Endodermal cell (in vitro differentiated cells): ENCODE measurements at places on chromosomes 7 and 10.

DNA sequence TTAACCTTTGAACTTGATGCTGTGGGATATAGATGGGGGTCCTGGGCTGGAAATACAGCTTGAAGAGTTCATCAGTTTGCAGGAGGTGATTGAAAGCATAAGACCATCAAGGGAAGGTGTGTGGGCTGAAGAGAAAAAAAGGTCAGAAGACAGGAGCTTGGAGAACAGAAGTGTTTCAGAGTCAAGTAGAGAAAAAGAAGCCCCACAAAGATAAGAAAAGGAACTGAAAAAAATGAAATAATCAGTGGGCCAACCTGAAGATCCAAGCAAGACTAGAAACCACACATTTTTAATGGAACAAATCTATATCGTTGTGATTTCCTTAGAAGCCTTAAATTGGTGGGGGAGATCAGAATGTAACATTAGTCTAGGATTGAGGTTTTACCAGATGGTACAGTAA, 22.5 kb downstream of the ZEB1 start:
- DNase-seq: no peak

DNA sequence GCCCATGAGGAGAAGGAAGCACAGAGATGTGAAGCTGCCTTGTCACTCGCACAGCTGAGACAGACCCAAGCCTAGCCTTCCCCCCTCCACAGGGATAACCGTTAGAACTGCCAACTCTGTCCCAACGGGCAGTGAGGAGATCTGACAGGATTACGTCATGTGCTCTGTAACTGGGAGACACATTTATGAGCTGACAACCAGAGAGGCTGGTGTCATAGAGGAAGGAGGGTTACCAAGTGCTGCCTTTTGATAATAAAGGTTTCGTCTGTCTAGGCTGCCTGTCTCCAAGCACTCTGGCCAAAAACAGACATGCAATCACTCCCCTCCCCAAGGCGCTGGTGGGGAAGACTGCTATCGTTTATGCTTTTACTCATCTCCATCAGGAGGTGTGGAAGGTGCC, 165.9 kb downstream of the PLXNA4 start:
- no peak for DNase-seq

GRCh38 chr7:12397671-12398070, 6.0 kb downstream of the VWDE start:
- no peak for DNase-seq

GRCh38 chr10:70784016-70784415, 1.2 kb downstream of the TBATA start:
- DNase-seq: no peak
